NCI-H187 treated with DMSO at 0.1 percent for 48 hours (cell line): ENCODE measurements at places on chromosomes 3 and 15.

DNA sequence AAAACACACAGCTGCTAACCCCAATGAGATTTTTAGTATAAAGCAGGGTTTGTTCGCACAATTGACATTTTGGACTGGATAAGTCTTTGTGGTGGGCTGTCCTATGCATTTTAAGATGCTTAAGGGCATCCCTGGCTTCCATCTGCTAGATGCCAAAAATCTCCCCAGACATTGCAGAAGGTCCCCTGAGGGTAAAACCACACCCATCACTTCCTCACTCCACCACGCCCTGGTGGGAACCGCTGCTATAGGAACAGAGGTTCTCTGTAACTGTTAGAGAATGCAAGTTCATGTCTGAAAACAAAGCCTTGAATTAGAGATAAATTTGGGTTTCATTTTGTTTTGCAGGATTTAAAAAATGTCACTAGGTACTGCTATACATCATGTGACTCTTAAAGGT lies 67.7 kb downstream of the ARHGEF26 start:
- no peak for DNase-seq

- DNase-seq, result no peak
These were observed at the start of gene HRH1 for GRCh38 chr3:11154036-11154952. Gene HRH1 (plus strand): TSS chr3:11154493. CDS start chr3:11259038, 104,545 bp downstream.

- DNase-seq, result no peak
These were observed 276.7 kb downstream of the NFKBIZ start for GRCh38 chr3:102125994-102126368.

DNA sequence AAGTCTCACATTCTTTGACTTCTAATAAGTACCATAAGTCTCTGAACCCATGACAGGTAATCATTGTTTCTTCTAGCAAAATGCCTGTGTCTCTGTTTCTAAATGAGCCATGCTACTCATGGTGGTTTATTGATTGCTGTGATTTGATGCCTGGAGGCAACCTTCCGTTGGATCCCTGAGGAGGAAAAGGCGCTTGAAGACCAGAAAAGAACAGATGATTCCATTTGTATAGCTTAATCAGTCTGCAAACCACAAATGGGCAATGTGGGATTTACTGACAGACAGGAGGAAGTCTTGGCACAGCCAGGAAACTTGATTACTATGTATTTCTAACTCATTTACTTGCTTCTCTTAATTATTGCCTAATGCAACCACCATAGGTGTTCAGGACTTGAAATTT lies 103.1 kb upstream of the MRPL3 start:
- DNase-seq, result no peak

GRCh38 chr3:73558727-73559075 lies 66.0 kb downstream of the PDZRN3 start:
- DNase-seq, result no peak

DNA sequence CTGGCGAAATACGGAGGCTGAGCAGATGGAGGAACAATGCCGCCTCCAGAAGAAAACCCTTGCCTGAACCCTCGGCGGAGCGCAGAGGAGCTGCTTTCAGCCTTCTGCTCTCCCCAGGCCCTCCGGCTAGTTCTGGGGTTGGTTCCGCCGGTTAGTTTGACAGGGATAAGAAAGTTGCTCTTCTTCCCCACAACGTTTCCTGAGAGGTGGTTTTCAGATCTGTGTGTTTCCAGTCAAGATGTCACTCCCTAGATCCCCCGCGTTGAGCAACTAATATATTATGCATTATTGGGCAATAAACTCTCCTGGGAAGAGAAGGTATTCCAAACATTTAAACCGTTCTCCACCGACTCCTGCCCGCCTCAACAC lies 551 bp downstream of the NLGN1 start:
- no peak for DNase-seq

DNA sequence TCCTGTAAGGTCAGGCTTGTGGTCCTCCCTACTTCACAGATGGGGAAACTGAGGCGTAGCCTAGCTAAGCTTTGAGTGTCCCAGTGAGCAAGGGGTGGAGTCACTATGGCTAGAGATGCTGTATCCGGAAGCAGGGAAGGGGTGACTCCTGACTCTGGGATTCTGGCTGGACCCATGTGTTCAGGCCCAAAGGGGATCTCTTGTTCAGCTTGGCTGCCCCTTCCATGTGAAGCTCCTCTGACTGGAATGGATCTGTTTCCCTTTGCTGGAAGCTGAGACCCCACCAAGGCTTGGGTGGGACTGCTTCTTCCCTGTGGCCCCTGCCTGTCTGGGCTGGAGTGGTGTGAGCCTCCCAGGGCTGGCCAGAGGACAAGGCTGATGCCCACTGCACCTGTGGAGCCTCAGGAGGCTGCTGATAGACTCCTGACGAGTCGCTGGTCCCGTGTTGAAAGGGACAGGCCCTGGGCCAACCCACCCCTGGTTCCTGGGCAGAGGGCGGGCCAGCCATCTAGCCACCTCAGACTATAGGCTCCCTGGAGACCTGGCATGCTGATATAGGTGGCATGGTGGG lies 1.0 kb downstream of the MAPKAPK3 start:
- no peak for DNase-seq

DNA sequence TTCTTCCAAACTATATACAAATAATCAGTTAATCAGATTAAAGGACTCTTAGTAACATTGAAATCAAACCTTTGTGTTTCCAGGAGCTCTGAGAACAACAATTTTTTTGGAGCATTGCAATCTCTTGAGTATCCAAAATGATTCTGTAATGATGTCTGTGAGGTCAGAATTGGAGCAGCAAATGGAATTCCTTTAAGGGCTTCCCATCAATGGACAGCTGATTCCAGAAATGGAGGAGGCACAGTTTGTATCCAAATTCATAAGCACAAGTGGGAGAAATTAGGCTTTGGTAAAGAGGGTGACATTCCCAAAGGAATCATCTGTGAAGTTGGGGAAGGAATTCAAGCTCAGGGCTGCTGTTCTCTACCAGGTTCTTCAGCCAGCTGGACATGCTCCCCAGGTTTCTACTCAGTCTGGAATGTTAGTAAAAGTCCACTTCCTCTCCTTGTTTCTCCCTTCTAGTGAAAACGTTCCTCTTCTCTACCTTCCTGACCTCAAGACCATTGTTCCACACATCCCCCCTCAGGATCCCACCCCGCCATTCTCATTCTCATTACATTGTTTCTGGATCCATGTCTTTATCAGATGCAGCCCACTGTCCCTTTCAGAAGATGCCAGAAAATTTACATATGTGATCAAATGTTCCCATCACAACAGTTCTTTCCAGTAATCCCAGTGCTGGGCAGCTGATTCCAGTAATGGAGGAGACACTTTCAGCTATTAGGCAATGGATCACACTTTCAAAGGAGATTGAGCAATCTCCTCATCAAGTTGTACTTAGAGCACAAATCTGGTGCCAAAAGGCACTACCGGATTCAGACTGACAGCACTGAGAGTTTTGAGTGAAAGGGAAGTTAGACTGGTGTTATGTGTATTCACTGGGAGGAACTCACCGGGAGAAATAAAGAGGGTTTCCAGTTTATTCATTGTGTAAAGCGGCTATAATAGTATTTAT lies 391.3 kb upstream of the TPRG1 start:
- no peak for DNase-seq

- DNase-seq, result no peak
These were observed 96.5 kb downstream of the FLNB start for GRCh38 chr3:58104712-58105111.

DNA sequence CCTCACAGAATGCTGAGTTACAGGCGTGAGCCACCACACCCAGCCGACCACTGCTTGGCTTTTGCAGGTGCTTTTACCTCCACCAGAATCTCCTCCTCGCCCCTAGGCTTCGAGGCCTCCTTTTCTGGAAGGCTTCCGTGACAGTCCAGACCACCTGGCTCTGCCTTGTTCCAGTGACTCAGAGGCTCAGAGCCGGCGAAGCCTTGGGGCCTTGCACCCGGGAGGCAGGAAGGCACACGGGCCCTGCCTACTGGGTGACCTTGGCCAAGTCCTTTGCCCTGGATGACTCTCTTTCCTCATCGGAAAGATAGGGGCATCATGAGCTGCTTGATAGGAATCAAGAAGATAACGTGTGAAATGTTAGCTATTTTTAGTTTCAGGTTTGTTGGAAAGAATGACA lies 31.3 kb upstream of the FURIN start:
- DNase-seq, result no peak

GRCh38 chr3:75180945-75181298 lies 483.2 kb upstream of the FRG2C start:
- no peak for DNase-seq

DNA sequence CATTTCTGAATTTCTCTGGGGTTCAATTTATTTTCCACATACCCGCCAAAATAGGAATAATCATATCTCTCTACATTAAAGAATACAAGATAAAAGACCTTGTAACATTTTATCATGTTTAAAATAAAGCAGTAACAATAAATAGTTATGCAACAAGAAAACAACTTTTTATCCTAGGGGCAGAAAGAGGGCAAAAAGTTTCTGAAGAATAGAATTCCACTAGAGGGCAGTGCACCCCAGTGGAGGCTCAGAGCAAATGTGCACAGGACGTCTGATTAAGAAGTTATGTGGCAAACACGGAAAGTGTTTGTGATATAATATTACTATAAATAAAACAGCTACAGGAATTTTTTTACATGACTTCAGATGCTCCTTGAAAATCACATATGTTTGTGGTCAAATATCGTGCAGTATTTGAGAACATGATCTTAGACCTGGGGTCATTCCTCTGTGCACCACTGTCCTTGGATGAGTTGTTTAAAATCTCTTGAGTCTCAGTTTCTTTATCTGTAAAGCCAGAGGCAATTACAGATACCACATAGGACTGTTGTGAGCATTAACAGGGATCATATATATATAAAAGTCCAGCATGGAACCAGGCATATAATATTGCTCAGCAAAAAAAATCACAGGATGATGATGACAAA lies 13.2 kb upstream of the PIK3R4 start:
- no peak for DNase-seq

DNA sequence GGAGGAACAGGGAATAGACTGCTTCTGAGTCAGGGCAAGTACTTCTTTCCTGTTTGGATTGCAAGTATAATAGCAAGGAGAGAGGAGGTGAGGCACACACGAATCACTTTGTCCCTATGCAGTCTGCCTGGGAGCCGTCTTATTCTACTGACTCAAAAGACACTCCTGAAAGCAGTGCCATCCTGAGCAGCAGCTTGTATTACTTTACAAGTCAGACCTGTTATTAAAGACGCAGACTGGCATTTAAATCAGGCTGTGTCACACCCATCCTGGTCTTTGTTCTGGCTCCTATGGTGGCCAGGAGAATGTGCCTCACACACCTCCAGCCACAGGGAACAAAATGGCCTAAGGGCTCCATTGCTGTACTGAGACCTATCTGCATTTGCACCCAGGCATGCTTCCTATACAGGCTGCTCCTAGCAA lies 17.9 kb upstream of the SQOR start:
- no peak for DNase-seq

GRCh38 chr15:56351957-56352506 lies 13.2 kb upstream of the TEX9 start:
- DNase-seq, result no peak

GRCh38 chr3:49244581-49245205 lies 32.3 kb downstream of the C3orf62 start:
- DNase-seq, result no peak

- no peak for DNase-seq
These were observed 225.1 kb upstream of the C2CD4B start for GRCh38 chr15:62389885-62390790.

DNA sequence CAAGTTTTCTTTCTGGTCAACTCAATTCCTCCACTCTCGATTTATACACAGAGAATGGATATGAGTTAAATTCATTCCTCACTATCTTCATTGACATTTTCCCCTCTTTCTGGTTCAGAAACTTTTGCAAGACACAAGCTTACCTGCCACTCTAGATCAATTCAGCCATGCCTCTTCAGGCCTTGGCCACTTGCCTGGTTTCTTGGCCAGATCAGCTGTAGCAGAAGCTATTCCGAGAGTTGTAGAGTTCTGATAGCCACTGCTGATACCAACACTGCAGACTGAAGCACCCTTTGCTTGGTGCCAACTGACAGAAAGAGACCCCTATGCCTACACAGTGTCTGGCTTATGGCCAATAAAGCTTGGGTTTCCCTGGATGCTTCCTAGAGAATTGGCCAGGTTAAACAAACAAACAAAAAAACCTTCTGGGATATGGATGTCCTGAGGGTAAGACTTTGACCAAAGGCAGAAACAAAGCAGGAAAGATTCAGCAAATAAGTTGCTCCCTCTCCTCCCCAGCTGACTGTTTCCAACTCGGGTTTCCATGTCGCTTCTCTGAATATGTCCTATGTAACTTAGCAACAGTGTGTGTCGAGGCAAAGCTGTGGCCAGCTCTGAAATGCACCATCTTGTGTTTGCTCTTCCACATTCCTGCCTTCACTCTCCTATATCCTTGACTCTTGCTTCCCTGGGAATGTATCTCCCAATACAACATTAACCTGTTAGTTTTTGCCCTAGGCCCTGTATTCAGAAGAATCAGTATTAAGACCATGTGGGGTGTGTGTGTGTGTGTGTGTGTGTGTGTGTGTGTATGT lies 521.6 kb downstream of the EPHA3 start:
- DNase-seq, result no peak

DNA sequence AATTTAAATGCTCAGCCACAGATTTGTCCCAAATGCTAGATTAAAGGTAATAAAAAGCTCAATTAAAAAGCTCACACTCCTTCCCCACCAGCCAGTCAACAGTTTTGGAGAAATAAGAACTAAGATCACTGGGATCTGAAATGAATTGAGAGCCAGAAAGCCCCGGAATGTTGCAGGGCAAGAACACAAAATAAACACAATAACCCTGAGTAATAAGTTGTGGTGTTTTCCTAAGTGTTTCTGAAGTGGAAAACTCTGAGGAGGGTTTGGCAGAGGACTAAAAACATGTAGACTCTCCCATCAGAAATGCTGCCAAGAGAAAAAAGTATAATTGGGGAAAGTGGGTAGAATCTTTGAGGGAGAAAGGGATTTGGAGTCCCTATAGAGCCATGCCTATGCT lies 127.8 kb downstream of the ABI3BP start:
- DNase-seq, result no peak
